ENCODE measurements at places on chromosomes 11 and 22.

- DNase-seq, result peak; percentile 20
These were observed 4.1 kb upstream of the PLAAT2 start for GRCh38 chr11:63567044-63567840.

- DNase-seq, result no peak
These were observed 33.3 kb upstream of the ADSL start for GRCh38 chr22:40313007-40313406.

DNA sequence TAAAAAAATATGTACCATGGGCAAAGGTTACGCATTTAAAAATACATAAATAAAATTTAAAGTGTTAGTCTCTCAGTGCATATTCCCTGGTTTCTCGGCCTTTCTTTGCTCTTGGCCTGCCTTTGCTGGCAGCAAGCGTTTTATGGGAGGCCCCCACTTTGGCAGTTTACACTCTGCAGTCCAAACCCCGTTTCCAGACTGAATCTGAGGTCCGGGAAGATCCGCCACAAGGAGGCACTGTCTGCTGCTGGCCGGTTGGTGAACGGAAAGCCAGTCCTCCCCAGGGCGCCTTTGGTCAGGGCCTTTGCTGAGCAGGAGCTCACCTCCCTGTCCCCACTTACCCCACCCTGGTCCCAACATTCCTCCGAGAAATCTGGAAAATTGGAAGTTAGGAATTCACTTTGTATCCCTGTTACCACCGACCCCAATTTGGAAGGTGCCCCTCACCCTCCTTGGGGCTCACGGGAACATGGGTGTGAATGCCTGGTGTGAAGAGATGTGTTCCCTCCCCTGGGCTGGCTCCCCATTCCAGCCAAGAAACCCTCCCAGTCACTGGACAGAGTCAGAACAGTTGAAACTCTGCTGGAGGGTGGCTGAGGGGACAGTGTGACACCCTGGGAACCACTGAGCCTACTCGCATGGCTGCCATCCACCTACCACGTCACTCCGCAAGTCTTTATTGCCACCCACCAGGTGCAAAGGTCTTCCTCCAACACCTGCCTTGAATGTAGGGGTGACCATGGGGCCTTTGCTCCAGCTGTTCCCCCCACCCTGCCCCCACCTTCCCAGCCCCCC, 9.4 kb upstream of the SF1 start:
- no peak for DNase-seq

DNA sequence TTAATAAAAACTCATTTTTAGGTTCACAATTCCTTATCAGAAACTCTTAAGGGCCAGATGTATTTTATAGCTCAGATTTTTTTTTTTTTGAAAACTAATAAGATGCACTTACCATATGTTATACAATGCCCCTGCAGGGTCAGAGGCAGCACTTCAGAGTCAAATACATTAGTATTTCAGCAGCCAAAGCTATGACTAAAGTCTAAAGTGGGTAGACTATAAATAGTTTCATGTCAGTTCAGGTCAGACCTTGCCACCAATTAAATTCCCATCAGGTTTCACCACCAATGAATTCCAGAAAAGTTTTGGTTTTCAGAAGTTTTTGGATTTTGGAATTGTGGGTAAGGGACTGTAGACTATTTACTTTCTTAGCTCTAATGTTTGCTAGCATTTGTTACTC, 75.9 kb downstream of the FAM83F start:
- no peak for DNase-seq

DNA sequence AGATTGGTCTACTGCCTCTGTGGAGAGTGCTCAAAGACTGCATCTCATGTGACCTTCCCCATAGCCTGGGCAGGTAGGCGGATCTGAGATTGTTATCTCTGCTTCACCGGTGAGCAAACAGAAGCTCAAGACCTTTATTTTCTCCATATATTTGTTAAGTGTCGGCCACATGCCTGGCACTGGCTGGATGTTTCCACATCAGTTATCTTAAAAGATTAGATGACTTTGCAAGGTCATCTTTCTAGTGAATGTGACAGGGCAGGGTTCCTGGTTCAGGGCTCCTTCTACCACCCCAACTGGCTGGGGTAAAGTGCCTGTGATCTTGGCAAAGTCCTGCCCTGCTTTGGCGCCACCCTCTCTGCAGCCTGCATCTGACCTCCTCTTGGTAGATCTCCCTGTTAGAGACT, 125.0 kb downstream of the CCDC81 start:
- DNase-seq, result no peak

DNA sequence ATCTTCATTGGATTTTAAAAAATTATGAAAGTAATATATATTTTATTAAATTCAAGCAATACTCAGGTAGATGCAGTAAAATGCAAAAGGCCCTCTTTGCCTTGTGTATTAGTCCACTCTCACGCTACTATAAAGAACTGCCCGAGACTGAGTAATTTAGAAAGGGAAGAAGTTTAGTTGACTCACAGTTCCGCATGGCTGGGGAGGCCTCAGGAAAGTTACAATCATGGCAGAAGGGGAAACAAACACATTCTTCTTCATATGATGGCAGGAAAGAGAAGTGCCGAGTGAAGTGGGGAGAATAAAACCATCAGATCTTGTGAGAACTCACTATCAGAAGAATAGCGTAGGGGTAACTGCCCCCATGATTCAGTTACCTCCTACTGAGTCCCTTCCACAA, 130.8 kb downstream of the HIPK3 start:
- DNase-seq, result no peak

- DNase-seq, result no peak
These were observed 40.8 kb upstream of the CYP2D6 start for GRCh38 chr22:42171417-42171816.

DNA sequence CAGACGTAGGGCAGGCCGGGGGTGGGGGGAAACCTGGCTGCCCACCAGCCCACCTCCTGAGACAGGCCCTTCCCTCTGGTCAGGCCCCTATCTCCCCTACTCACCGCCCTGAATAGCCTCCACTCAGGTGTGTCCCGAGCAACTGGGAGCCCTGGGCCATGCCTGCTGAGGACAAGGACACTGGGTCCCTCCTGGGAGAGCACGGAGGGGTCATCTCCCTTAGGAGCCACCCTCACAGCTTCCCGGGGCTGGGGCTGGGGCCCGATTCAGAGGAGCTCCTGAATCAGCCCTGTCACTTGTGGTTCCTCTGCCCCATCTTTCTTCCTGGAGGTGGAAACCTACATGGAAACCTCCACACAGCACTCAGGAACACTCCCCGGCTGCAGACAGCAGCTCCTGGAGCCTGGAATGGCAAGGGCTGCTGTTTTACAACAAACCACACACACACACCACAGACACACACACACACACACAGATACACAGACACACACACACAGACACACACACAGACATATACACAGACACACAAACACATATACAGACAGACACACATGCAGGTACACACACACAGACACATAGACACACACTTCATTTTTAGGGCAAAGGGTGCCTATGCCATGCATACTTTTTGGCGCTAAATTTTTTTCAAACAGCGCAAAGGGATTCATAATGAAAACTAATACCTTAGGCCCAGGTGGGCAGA, 9.6 kb upstream of the EMID1 start:
- no peak for DNase-seq

- no peak for DNase-seq
These were observed 3.3 kb downstream of the MTMR2 start for GRCh38 chr11:95920460-95921105.

DNA sequence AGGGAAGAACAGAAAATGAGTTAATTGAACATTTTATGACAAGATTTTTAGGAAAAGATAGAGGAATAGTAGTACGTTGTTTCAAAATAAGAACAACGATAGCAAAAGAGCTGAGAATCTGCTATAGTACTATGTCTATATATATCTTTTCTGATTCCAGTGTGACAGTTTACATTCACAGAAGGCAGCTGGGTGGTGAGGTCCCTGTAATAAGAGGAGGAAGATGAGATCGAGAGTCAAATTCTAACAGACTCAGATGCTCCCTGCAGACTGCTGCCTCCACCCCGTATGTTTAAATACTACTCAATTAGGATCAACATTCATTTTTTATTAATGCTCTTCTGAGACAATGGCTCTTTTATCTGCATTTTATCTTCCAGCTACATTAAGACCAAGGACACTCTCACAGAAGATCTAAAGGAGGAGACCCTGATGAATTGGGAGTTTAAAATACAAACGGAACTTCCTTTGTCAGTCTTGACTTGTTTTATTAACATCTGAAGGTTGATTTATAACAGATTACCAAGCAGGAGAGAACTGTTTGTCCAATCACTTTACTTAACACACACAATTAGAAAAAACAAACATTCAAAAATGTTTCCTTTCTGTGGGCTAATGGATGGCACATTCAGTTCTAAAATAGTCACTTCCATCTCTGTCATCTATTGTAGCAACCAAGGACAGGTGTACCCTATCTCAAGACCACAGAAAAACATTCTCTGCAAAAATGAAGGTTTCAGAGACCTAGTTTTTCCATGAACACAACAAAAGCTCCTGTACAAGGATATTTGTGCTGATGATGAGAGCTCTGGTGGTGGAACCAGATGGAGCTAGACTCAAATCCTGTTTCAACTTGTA, 240.2 kb downstream of the CADM1 start:
- DNase-seq, result no peak

GRCh38 chr11:46450846-46451477, 59.4 kb upstream of the CHRM4 start:
- DNase-seq, result no peak

- no peak for DNase-seq
These were observed 2.5 kb downstream of the TPP1 start for GRCh38 chr11:6616596-6617250.

DNA sequence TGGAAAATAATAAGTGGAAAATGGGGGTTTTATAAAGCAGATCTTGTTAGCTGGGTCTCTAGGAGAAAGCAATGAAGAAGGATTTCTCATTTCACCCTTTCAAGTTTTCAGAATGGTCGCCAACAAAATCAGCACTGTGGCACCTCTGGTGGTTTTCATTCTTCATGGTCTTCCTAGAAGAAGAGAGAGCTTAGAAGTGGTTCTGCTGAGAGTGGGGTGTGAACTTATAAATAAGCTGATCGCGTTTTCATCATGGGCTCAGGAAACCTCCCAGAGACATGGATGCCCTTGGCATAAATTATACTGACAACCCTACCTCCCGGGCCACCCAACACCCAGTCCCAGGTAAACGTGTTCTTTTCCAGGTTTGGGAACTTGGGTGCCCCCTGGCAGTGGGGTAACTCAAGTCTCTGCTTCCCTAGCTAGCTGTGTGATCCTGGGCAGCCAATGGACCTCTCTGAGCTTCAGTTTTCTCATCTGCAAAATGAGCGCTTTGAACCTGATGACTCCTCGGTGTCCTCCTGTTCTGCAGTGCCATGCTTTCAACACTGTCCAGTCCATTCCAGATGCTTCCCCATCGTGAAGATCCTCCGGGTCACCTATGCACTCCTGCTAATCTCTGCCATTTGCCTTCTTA, 72.6 kb upstream of the GRAMD1B start:
- DNase-seq, result no peak

DNA sequence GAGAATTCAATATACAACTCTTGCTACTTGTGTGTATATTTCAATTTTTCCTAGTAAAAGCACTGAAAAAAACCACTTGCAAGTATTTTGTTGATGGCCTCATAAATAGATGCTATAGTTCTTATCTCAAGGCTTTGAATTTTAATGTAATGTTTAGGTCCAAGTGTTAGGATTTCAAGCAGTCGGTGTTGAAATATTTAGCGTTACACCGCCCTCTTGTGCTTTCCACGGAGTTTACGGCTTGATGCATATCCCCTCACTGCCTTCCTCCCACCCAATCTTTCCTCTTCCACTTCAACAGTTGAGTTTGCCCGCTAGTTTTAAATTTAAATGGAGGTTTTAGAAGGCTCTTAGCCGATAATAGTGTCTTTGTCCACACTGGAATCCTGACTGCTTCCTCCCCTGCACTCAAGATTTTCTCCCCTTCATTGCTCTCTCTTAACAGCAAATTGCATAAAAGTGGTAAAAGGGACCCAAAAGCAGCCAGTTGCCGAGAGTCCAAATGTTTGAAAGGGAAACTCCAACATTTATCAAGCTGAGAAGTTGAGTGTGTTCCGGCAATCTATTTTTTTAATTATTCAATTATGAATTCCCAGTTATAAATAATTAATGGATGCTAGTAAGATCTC, 25.9 kb upstream of the HTATIP2 start:
- DNase-seq, result no peak

DNA sequence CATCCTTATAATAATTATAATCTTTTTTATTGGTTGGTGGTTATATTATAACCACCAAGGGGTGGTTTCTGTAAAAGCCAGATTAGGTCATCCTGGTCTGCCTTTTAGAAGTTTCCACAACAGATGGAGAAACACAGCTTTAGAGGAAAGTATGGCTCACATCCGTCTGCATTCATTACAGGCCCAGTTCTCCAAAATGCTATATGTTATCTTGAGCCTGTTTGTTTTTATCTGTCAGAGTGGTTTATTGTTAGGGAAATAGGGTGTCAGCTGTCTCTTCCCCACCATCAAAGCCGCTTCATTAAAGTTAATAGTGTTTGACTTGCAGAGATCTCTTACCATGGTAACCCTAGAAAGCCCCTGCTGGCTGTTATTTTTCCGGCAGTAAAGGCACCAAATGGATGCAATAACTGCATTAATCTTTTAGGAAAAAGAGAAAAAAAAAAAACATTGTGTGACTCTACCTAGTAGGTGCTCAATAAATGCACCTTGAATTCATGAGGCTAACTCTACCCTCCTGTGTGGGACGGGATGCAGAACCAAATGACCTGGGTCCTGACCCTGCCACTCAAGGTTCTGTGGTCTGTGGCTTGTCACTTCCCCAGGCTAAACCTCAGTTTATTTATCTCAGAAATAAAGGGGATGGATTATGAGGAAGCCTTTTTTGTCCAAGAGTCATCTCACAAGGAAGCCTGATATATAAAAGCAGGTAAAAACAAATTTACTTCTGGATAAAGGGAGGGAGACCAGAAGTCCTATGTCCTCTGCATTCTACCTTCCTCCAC, 118.3 kb downstream of the WT1 start:
- no peak for DNase-seq

DNA sequence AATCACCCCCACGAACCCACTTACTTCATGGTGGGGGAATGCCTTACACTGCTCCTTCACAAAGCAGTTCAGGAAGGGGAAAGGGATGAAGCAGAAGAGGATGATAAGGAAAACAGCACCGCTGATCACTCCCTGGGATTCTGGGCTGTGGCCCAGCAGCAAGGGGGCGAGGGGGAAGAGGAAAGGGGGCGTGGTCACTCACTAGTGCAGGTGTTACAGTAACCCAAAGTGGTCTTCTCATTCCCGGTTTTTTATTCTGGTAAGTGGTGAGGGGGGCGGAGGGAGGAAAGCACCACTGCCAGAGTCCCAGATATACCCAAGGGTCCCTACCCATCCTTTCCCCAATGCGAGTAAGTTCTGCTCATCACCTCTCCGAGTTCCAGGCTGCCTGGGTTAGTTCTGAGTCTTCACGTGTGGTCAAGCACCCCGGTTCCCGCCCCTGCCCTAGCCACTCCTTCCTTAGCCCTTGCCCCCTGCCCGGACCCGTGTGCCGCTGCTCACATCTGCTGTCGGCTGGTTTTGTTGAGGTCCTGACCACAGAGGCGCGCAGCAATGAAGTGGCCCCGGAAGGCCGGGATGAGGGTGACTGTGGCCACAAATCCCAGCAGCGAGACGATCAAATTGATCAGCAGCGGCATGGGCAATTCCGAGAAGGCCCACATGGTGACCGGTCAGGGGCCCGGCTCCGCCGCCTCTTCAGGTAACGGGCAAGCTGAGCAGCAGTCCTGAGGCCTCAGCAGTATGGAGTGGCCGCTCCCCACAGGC, 477 bp downstream of the DPAGT1 start:
- DNase-seq, result no peak

GRCh38 chr11:45614196-45614828, 51.1 kb downstream of the CHST1 start:
- DNase-seq, result no peak
